ENCODE measurements at places on chromosomes 12 and 14.

DNA sequence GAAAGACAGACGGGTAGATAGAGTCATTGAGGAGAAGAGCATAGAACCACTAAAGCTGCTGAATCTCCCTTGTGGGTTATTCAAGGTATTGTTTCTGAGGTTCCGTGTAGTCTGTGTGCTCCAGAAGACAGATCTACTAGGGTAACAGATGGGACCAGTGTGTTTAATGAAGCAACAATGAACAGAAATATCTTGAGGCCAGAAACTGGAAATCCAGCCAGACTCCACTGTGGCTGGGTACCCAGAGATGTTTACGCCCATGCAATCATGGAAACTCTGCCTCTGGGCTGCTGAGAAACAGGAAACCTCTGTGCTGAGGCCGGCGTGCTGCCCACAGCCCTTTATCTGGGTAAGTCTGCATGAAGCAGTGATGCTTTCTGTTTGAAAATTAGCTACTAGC is 8.3 kb downstream of the PROX2 start:
- DNase-seq: peak; percentile 73

GRCh38 chr12:123478762-123479161 is 20.8 kb downstream of the SNRNP35 start:
- DNase-seq: no peak

DNA sequence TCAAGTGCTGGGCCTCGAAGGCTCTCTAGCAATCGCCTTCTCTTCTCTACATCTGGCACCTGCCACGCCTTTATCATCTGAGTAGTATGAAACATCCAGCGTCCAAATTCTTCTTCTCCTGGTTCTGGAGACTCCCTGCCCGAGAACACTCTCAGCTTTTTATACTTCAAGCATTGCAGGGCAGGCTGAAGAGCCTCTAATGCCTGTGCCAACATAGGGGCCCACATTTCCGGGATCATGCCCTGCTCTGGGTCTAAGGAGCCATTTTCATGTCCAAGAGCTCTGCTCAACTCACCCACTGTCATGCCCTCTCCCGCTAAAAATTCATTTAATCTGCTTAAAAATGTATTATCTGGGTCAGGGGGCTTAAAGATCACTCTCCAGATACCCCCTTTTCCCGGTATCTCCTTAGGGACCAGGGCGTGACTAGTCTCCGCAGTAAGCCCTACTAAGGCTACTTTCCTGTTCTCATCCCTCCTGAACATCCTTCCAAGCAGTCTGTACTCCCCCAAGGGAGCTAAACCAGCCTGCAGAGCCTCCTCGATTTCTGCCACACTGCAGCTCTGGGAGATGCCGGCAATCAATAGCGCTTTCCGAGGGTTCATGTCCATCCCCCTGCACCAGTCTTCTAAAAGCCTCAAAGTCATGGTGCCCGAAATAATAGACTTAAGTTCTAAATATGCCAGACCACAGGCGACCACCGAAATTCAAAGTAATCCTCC is 940 bp downstream of the MOAP1 start:
- DNase-seq: no peak

DNA sequence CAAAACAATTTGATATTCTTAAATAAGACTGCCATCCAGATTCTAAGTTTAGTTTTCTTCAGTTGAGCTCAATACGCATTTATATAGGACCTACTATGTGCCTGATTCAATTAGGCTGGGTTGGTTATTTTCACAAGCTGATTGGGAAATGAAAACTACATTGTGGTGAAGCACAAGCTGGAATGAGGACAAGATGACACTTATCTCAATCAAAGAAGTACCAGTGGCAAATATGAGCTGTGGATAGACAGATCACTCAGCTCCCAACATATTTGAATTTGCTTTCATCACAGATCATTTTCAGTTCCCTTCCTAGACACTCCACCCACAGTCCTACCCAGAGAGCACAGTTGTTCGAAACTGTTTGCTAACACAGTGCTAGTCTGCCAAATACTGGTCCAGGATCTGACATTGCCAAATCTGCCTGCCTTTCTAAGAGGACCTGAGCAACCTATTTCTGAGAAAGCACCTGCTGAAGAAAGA is 74.7 kb downstream of the LLPH start:
- DNase-seq: no peak

GRCh38 chr14:30443368-30444007 is 115.5 kb upstream of the G2E3 start:
- no peak for DNase-seq

GRCh38 chr12:125528281-125528680 is 463.0 kb downstream of the AACS start:
- no peak for DNase-seq

Measured in stimulated activated CD8-positive, alpha-beta memory T cell treated with anti-CD3 and anti-CD28 coated beads, Interleukin-4, amount 100 ng/mL, for 48 hours (primary cell).